ENCODE measurements at places on chromosomes 16 and 17.

DNA sequence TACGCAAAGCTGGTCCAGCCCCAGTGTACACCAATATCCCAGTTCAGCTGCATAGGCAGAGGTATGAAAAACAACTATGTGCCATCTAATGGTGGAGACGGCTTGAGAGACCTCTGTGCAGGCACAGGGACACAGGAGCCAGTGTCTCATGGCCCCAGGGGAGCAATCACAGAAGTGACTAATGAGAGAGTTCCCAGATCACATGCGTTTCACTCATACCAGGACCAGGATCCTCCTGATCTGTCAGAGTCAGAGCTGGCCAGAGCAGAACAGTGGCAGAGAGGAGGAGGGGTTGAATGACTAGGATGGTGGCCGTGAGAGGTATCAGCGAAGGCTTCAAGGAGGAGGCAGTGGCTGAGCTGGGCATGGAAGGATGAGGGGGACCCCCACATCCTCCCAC is 41.1 kb downstream of the TMEM132E start:
- DNase-seq: no peak

DNA sequence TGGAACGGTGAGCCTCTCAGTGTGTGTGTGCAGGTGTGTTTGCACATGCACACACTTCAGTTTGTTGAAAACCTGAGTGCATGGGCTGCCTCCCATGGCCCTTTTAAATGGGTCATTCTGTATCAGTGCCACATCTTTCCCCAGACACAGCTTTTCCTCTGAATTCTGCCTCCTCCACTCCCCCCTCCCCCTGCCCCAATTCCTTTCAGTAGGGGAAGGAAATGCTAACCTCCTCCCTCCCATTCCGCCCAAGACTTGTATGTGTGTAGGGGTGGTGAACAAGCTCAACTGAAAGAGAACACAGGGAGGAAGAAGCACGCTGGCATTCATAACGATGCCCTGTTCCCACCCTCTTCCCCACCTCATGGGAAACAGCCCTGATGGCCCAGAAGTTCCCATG is 34.3 kb downstream of the C17orf75 start:
- no peak for DNase-seq

GRCh38 chr17:36545077-36545464 is 352 bp downstream of the GGNBP2 start:
- DNase-seq: no peak

- no peak for DNase-seq
Observed at GRCh38 chr16:73026754-73027684, 20.9 kb downstream of the ZFHX3 start.

DNA sequence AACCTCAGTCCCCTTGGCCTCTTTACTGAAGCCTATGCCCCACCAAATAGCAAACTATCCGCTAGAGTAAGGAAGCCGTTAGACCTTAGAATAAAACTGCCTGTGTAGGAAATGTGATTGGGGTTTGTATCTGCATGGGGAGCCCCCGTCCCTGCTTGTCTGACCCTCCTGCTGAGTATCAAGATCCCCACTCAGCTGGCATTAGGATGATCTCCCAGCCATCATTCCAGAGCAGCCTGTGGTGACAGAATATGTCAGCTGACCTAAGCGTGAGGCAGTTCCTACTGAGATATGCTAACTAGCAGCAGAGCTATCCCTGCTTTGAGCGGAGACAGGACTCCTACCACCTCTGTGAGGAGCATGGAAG is 645 bp upstream of the GFOD2 start:
- DNase-seq: no peak

DNA sequence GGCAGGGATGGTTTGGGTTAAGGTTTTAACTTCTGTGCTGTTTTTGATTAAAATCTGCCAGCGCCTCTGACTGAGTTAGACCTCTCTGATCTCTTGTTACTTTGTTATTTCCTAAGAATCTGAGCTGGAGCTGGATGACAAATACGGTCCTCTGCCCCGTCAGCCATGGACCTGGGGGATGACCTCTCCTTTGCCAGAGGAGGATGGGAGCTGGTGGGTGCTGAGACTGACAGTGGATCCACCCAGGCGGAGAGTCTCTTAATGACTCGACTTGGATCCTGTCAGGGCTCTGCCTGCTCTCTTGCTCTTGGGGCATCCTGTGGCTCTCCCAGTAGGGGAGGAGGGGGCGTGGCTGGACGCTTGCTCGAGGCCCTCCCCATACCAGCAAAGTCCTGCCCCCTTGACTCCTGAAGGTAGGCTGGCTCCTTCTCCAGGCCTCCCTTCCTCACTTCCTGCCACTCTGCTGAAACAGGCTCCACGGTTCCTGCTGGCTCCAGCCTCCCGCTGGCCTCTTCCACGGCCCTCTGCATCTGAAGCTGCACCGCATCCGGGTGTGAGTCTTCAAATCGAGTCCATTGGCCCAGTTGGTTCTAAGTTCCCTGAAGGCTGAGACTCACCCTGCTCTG is 24.8 kb upstream of the MAP3K14 start:
- DNase-seq: peak; percentile 89

DNA sequence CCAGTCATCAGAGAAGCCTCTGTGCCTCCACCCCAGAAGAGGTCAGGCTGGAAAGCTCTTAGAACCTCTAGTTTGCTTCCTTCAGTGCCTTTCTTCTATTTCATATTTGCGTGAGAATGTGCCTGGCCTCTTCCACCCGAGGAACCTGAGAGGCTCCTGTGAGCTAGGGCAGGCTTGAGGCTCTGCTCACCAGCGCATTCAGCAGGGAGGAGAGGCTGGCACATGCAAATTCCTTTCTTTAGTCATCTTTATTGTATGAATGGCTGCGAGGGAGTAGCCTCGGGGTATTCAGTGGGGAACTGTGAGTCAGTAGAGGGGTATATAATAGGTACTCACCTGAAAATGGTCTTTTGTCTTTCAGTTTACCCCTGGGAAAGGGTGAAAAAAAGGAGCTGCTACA is 268.3 kb downstream of the ABCC12 start:
- no peak for DNase-seq

GRCh38 chr16:66961914-66962313 is 848 bp downstream of the CES3 start:
- DNase-seq: no peak

DNA sequence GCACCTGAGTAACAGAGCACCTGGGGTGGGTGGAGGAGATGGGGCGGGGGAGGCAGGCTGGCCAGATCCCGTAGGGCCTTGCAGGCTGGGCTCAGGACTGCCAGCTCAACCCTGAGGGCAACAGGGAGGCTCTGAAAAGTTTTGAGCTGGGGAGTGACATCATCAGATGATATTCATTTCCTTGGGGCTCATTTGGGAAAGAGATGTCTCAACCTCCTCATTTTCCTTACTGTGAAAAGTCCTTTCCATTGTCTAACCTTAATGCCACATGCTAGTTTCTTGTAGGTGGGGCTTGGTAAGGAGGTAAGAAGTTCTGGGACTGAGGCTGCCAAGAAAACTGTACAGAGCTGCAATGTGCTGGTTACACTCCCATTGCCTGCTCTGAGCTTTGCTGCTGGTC is 3.7 kb downstream of the TNS4 start:
- no peak for DNase-seq

- DNase-seq: no peak
Observed at GRCh38 chr17:66485309-66485947, 183.0 kb downstream of the PRKCA start.

GRCh38 chr17:19359856-19360255 is 2.7 kb downstream of the B9D1 start:
- no peak for DNase-seq

Measured in vagina (tissue), 2 donors.